Activated CD4-positive, alpha-beta T cell treated with anti-CD3 and anti-CD28 coated beads, Interleukin-2, amount 50 U/mL, for 16 hours (primary cell): ENCODE measurements at places on chromosomes 16 and 17.

- DNase-seq, result no peak
These were observed 1012.4 kb downstream of the KCNJ18 start for GRCh38 chr17:22704674-22705073.

- DNase-seq, result no peak
These were observed 4.2 kb downstream of the LHX1 start for GRCh38 chr17:36941265-36942010.

DNA sequence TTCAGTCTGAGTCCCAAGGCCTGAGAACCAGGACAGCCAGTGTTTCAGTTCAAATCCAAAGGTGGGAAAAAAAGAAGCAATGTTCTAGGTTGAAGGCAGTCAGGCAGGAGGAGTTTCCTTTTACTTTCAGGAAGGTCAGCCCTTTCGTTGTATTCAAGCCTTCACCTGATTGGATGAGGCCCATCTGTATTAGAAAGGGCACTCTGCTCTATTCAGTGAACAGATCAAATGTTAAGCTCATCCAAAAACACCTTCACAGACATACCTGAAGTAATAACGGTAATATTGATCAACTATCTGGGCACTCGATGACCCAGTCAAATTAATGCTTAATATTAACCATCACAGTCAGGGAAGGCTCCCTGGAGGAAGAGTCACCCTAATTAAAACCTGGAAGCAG, 60.9 kb downstream of the IRX5 start:
- no peak for DNase-seq

- no peak for DNase-seq
These were observed 670.1 kb upstream of the C16orf82 start for GRCh38 chr16:26396511-26397235.

DNA sequence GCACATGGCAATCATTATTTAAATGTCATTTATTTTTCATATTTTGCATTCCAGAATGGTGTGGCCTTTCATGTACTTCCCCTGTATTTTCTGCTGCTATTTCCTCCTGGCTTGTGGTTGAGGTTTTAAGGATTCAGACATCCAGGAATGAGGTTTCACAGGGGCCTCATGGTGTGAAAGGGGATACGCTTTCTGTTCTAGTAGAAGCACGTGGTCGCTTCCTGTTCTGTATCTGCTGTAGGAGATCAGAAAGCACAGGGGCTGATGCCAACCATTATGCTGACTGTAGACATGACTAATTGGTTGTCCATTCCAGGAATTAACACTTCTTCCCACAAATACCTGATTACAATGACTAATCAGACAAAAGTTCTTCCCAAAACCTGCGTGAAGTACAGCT, 405.9 kb downstream of the SHISA9 start:
- peak; percentile 0 for DNase-seq

DNA sequence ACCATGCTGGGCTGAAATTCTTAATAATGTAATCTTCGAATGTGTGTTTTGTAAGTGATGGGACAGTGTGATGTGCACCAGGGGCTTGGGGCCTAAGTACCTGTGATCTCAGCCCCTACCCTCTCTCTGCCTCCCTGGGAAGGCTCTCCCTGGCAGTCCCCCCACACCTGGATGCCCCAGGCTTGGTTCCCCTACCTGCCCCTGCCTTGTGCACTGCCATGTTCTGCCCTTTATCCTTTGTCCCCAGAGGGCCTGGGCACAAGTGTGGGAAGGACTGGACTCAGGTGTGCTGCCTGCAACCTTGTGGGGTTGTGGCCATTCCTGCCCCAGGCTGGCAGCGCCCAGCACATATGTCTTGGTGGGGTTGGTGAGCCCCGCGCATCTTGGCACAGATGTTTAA, 55.4 kb upstream of the CREBBP start:
- DNase-seq, result no peak
